ENCODE measurements at places on chromosomes 11 and 22. TPM values are rescaled to one million over a fixed set of nuclear protein-coding genes. Genes with fewer than 3 reads are reported as not detected.
A peak's percentile ranks its signal among the peaks of the same experiment; 100 is the strongest.

GRCh38 chr11:13772223-13773046 lies 104.0 kb downstream of the FAR1 start:
- peak; percentile 70 for DNase-seq

DNA sequence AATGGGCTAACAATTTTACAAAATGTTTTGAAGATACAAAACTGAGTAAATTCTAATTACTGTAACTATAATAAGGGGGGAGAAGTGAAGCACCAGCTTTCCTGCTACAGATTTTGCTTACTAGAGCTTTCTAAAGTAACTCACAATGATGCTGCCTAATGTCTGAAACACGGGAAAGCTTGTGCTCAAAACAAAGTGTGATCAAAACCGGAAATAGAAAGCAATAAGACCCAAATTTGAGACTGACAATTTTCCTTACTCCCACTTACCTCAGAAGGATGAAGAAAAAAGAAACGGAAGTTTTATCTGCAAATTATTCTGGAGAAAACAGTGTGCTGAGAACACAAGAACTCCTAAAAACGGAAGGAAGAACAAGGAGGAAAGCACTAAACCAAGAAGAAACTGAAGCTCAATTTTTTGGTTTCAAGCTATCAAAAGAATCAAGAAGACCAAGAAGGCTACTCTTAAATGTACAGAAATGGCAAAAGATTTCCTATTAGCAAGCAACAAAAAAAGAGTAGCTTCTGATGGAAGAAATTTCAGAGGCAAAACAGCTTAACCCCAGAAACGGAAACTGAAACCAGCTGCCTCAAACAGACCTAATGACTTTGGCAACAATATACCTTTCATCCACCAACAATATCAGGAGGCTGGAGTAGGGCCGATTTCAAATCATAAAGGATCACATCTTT lies 33.4 kb downstream of the AMBRA1 start:
- DNase-seq, result peak; percentile 59

DNA sequence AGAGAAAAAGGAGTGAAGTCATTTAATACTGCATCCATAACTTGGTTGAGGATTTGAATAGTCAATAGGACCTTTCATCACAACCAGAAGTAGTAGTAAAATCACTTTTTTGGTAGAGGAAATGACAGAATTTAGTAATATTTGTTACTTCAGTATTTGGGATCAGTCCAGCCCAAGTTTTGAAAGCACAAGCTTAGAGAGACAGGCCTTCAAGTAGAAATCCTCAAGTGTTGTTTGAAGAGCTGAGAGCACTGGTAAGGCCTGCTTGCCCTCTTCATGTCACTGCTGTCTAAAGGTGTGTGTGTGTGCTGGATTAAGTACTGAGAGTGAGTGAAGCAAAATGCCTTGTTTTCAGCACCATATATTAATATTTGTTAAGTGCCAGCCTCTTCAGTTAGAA lies 137.3 kb downstream of the WNT11 start:
- DNase-seq, result no peak

SORL1 gene
- total RNA-seq, result 1.4 TPM

DNA sequence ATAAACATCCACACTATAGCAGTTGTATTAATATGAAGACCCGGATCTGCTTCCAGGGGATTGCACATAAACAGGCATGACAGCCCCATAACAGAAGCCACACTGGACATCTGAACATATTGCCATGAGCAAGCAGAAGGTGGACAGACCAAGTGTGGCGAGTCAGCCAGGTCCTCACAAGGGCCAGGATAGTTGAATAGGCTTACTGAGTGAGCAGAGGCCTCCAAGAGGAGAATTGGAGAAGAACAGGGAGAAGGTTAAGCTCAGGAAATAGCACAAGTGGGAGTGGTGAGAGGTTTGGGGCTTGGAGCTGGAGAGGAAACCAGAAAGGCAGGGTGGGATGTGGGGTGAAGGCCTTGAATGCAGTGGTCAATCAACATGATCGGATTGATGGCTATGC lies 10.8 kb downstream of the SLC35C1 start:
- peak; percentile 24 for DNase-seq

OR51G2 gene
- not detected for total RNA-seq

DNA sequence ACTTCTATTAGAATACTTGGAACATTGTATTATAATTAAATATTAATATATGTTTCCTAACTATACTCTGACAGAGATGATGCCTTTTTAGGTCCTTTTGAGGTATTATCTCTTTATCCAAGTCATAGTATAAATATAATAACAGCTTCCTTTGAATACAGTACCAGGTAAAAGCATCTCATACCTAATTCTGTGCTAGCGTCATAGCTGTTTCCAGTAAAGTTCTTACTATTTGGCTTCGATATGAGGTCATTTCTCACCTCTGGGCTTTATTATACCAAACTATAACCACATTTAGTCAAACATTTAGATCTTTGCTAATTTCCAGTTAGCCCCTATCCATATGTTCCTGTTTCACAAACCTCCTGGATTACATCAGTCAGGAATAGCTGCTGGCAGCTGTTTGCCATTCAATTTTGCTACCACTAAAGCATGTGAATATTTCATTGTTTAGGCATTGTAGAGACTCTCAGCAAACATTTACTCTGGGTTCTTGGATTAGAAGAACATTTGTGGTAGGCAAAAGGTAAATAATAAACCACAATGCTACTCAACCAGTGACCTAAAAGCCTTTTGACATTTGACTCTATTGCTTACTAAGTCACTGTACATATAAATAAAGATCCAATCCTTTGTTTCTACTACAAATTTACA lies 255.1 kb downstream of the TTC28 start:
- peak; percentile 58 for DNase-seq

GRCh38 chr22:20428496-20429253 lies 8.9 kb downstream of the SCARF2 start:
- DNase-seq, result no peak

C1QTNF5 gene
- total RNA-seq, result 90.8 TPM

DNA sequence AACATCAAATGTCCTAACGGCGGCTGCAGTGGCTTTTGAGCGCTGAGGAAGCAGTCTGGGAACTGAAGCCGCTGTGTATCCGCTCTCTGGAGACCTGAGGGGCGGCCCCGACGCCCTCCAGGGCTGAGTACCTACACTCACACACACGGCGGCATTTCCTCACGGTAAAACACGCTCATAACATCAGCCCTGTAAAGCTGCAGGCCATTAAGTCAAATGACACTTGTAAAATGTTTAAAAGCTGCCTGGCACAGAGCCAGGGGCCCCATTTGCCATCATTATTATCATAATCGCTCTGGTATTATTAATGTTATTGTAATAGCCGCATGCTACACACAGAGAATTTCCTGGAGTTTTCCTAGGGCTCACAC lies 5.1 kb downstream of the CARS1 start:
- no peak for DNase-seq

FGF19 gene
- total RNA-seq, result not detected

- no peak for DNase-seq
Observed at GRCh38 chr11:76658231-76658630, 12.3 kb downstream of the LRRC32 start.

GAB4 gene
- total RNA-seq, result not detected

- DNase-seq, result no peak
Observed at GRCh38 chr11:2296913-2297622, 4.7 kb downstream of the C11orf21 start.

ROM1 gene
- 4.6 TPM for total RNA-seq

DNA sequence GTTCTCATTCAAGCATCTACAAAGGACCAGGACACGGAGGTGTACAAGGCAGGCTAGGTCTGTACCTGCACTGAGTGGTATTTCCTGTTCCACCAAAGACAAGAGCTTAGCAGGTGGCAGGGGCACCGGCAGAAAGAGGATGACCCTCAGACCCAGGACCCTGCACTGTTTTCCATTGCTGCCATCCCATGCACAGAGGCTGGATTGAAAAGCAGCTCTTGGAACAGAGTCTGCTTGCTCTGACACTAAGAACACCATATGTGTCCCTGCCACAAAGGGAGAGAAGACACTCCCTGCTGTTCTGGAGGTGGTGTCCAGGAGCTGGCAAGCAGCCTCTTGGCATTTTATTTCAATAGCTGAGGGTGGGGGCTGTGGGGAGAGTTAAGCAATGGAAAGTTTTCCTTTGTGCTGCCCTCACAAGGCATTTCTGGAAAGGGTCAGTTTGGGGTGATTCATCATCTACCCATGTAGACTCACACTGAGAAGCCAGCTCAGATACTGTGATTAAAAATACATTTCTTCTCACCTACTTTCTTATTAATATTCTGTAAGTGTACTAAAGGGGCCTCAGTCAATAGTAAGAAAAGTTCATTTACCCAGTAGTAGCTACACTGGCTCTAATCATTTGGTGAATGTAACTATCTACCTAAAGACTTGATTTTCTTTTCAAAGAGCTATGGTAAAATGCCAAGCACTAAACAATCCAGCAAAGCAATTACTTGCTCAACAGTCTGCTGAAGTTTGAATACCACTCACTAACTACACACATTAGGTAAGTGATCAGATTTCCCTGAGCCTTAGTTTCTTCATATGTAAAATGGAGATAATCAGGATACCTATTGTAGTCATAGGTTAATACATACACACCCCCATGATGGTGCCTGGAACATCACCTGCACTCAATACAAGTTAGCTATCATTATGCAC lies 55.2 kb downstream of the SLC1A2 start:
- peak; percentile 95 for DNase-seq

OR52H1 gene
- total RNA-seq, result 0.81 TPM

DNA sequence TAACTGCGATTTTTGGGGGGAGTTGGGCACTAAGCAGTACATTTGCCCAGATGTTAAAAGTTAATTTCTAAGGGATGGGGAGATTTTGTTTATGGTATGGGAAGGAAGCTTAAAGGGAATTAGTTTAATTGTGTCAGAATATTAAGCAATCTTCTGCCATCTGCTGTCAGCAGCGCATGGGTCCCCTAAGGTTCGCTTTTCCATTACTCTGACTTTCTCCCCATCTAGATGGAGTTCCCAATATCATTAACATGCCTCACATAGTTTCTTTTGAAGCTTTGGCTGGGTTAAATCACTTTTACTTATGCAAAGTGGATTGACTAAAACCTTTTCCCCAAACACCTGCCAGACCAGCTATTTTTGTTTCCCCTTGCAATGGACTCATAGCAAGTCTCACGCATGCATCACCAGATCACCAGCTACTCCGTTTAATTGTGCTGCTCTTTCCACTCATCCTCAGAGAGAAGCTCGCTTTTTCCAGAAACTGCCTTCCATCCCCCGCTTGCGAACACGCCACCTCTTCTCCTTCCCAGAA lies 172.7 kb downstream of the FAT3 start:
- no peak for DNase-seq

DNA sequence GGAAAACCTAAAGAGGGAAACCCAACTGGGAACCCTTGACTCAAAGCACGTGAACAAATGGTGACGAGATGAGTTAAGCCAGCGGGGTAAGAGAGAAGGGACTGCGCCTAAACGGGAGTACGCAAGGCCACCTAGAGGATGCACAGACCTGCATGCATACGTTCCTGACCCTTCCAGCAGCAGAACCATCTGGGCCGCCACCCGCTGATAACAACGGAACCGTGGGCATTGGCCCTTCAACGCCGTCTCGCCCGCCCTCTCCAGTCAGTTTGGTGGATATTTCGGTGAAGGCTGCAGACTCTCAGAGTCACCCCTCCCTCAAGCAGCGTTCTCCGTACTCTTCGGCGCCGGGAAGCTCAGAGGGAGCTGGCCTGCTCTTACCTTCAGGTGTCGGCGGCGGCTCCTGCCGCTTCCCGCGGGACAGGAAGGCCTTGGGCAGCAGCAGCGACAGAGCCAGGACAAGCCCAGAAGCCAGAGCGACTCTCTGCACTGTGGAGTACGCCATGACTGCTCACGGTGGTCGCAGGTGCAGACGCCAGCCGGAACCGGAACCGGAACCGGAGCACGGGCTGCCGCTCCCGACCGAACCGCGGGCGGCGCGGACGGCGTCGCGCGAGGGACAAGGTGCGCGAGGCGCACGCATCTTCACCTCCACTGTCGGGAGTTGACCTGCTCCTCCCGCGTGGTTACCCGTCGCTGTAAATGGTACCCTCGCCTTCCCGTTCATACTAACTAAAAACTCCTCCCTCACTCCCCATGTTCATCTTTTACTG lies at the start of gene RIC3:
Gene RIC3 (minus strand): TSS at position 541 of the 773 bp plus-strand sequence. CDS start 36 bp downstream, at position 505.
- no peak for DNase-seq

RASGRP2 gene
- not detected for total RNA-seq

GRCh38 chr22:19990609-19991394 lies 25.8 kb downstream of the ARVCF start:
- no peak for DNase-seq

- no peak for DNase-seq
Observed at GRCh38 chr22:46173152-46173551, 22.8 kb downstream of the PPARA start.

DNA sequence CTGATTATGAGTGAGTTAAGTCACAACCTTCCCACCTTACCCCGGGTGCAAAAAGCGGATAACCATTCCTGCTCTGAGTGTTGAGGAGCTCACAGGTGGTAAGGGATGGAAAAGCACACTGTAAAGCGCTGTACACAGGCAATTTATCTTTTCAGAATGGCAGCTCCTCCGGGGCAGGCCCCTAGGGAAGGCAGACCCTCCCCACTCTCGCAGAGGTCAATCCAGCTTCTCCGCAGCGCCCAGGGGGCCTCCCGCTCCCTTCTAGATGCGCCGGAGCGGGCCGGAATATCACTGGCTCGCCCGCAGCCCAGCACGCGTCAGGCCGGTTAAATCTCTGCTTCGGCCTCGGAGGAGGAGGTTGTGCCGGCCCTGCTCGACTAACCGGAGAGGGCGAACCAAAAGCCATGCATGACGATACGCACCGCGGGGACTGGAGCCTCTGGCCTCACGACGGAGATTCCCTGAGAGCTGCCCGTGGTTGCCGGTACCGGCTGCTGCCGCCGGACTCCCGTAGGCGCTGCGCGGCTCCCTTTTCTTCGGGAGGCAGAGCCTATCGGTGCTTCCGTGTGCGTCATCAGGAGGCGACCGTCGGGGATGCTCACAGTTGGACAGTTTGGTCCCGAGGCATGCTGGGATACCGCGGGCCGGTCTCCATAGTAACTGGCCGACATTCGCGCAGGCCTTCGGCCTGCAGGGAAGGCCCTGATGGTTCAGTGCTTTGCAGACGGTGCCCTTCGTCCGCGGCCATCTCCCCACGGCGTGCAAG lies at the start of gene BRMS1:
Gene BRMS1 (minus strand): TSS at position 555 of the 766 bp plus-strand sequence. CDS start 2,870 bp downstream, outside the sequence.
- peak; percentile 97 for DNase-seq

GRCh38 chr22:24503137-24503842 lies 8.2 kb downstream of the UPB1 start:
- DNase-seq, result peak; percentile 65

GRCh38 chr11:121004206-121004840 lies 19.6 kb upstream of the TBCEL start:
- no peak for DNase-seq

DNA sequence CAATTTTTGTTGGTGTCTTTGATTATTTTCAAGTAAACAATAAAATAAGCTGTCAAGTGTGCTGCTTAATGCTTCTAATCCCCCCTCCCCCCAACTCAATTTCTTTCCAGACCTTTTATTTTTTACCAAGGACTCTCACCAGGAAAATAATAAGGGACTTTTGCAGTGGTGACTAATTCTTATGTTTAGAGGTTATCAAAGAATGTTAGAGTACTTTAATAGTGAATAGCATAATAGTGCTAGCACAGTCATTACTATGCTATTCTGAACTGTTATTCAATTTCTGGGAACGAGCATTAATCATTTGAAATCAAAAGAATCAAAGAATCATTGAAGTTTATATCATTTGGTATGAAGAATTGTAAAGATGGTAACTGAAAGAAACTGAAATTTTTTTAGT lies 251.4 kb downstream of the DDX10 start:
- DNase-seq, result peak; percentile 45

IFITM10 gene
- total RNA-seq, result 2.2 TPM

Data from fibroblast of the aortic adventitia (primary cell).